Mammary epithelial cell (primary cell): ENCODE measurements at places on chromosomes 1 and 21.

DNA sequence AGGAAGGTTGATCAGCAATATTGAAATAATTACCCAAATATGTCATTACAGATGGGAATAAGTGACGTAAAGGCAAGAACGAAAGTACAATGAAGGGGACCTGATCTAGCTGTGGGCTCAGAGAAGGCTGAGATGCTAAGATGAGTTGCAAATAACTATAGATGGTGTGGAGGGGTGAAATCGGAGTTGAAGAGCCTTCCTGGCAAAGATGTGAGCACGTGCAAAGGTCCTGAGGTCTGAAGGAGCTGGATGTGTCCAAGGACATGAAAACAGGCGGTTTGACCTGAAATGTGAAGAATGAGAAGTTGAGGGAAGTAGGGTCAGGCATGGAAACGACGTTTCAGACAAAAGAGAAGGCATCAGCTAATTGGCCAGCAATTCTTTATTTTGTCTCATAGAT lies 61.6 kb upstream of the SLC45A1 start:
- no peak for DNase-seq

DNA sequence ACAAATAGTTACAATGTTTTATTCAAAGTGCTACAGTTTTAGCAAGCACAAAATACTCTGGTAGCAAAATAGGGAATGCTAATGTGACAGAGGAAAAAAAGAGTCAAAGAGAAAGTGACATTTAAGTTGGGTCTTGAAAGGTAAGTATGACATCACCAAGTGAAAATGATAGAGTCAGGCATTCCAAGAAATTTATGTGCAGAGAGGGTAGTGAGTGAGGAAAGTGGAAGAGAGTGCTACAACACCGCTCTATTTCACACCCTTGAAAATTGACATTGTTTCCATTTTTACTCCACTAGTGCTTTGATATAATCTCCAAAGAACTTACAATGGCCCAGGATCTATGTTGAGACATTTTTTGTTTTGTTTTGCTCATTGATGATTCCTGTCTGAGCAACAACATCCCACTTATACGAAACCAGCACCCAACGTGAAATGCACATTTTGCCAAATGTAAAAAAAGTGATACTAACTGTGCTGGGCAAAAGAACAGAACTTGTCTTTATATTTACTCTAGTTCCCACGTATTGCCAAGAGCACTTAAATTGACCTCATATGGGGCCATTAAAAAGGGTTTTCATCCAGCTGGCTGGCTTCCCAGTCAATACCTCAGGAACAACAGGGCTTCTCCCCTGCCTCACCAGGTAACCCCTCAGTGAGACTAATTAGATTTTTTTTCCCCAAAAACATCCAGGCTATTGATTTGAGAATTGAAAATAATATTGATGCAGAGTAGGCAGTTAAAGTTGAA lies 206.3 kb upstream of the NR5A2 start:
- DNase-seq, result peak; percentile 2

- no peak for DNase-seq
Measured at GRCh38 chr1:209305221-209305954, 278.1 kb upstream of the CAMK1G start.

- no peak for DNase-seq
Measured at GRCh38 chr1:118660769-118661168, 327.4 kb downstream of the TBX15 start.

DNA sequence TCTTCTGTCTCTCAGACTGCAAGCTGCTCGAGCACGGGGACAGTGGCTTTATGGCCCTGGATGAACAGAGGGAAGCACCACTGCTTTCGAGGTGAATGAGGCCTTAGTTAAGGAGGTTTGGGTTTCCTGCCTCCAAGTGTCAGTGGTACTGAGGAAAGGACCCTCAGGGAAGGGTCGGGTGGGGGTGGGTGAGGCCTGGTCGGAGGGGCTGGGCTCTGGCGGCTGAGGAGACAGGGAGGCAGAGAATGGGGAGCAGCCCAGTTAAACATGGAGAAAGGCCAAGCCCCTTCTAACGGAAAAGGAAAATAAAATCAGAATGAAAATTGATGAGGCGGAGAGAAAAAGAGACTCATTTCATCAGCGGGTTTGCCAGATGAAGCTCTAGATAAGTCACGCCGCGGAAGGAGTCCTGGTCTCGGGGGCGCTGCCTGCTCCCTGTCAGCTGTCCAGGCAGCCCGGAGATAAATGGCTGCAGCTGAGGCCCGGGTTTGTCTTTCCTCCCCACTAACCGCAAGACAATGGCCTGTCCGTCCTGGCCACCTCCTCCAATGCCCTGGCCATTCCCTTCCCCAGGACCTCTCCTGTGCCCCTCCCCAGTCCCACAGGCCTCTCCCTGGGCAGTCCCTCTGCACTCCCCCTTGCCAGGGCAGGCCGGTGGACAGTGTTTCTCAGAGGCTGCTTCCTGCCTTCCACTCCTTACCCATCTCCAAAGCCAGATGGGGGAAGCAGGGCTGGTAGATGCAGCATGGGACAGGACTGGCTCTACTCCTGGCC lies 55.2 kb downstream of the LRRN2 start:
- no peak for DNase-seq

- DNase-seq, result no peak
Measured at GRCh38 chr1:52436817-52437216, 32.4 kb downstream of the PRPF38A start.

GRCh38 chr1:63713627-63714481 lies 60.0 kb upstream of the ROR1 start:
- DNase-seq, result peak; percentile 75

GRCh38 chr1:233710031-233710430 lies 96.1 kb downstream of the KCNK1 start:
- DNase-seq, result no peak

DNA sequence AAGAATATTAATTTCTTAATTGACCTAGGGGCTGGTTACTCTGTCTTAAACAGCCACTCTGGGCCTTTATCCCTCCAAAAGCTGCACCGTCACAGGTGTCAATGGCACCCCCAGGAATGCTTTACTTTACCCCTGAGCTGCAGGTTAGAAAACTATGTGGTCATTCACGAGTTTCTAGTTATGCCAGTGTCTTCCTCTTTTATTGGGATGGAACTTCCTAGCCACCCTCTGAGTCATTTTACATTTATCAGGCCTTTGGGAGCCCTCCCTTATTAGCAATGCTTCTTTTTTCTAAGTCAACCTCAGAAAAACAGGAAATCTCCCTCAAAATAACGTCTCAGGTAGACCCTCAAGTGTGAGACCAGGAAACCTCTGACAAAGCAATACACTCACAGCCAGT lies 59.4 kb upstream of the USH2A start:
- no peak for DNase-seq
